ENCODE measurements at places on chromosomes 16 and 17. TPM values are rescaled to one million over a fixed set of nuclear protein-coding genes. Genes with fewer than 3 reads are reported as not detected.

DNA sequence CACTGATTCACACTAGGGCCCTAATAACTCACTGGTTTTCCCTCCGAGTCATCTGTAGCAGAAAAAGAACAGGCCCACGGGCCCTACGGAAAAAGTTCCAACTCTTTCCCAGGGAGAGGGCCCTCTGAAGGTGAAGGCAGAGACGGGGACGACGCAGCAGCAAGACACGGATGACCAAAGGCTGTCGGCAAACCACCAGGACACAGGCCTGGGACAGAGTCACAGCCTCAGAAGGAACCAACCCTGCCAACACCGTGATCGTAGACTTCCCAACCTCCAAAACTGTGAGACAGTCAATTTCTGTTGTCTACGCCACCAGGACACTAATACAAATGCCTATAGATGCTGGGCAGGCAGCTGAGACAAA, 5.2 kb upstream of the SPHK1 start:
- H3K4me3 ChIP-seq, result no peak overlapping the region
- no peaks in the 10 kb centered on the region for H3K36me3 ChIP-seq
- peaks cover 24% of the 10 kb centered on the region for H3K27me3 ChIP-seq
- DNase-seq, result no peak
- peaks cover 22% of the 10 kb centered on the region for H3K4me1 ChIP-seq
- H3K27ac ChIP-seq, result no peak overlapping the region

DNA sequence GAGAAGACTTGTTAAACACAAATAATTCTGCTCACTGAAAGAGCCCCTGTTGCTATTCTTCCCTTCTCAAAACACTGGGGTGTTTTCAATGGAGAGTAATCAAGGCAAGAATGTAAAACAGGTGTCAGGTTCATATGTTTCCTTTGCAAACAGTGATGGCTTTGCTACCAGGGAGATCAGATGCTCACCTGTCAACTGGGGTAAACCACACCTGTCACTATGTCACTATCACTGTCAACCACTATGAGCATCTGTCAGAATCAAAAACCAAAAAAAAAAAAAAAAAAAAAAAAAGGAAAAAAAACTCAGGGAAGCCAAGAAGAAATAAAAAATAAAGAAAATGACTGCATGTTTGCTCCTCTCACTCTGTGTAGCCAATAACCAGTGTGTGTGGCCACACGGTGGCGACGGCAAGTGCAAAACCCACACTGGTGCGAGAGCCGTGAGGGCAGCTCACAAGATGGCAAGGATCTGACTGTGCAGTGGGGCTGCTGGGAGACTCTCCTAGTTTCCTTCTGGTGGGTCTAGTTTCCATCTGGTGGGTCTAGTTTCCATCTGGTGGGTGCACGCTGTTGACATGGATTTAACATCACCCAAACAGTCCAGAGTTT, 22.7 kb downstream of the USP22 start:
- H3K4me1 ChIP-seq, result no peaks in the 10 kb centered on the region
- no peak overlapping the region for H3K27ac ChIP-seq
- no peaks in the 10 kb centered on the region for H3K27me3 ChIP-seq
- H3K36me3 ChIP-seq, result peaks cover 19% of the 10 kb centered on the region

DNA sequence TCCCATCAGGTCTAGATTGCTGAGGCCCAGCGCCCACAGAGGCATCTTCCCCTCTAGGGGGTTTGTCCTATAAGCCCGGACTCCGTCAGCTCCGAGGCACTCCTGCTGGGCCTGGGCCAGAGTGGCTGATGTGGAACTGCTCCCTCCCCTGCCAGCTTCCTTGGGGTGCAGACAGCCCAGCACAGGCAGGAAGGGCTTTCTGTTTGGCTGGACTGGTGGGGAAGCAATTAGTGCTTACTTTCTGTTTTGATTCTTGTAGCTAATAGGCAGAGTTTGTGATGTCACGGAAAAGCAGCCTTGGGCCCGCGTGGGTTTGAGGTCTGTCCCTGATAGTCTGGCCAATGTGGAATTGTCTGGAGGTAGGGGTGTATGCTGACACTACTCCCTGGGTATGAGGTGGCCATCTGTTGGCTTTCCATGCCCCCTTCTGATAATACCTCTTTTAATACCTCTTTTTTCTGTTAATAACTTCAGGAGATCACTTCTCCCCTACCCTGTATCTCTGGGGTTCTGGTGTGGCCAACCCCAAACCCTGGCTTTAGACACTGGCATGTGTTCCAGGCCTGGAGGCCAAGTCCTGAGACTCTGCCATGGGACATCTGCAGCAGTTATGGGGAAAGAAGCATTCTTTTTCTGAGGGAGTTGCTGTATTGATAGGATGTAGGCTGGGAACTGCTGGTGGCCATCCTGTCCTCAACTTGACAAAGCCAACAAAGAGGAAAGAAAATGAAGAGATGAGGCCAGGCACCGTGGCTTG, 190.9 kb downstream of the RAB11FIP4 start:
- H3K27me3 ChIP-seq, result no peaks in the 10 kb centered on the region
- H3K4me1 ChIP-seq, result no peaks in the 10 kb centered on the region
- no peak overlapping the region for H3K4me3 ChIP-seq
- no peaks in the 10 kb centered on the region for H3K36me3 ChIP-seq
- H3K27ac ChIP-seq, result no peak overlapping the region

GRCh38 chr16:71576971-71577370, at the start of gene TAT:
TAT (minus strand) TSS chr16:71577092; CDS start chr16:71576415, 677 bp downstream.
- H3K4me1 ChIP-seq, result no peaks in the 10 kb centered on the region
- no peak within 1 kb of the TSS for H3K4me3 ChIP-seq
- H3K36me3 ChIP-seq, result no peaks in the 10 kb centered on the region
- H3K27ac ChIP-seq, result no peak within 1 kb of the TSS

GRCh38 chr16:19113577-19114358, at the start of gene ITPRIPL2:
ITPRIPL2 (plus strand) TSS chr16:19113964; CDS start chr16:19114462, 498 bp downstream.
- DNase-seq, result peak; percentile 76
- peak within 1 kb of the TSS; percentile 59 for H3K4me3 ChIP-seq
- no peaks in the 10 kb centered on the region for H3K36me3 ChIP-seq

Gene TIMM22
- 11.7 TPM for total RNA-seq

Gene CEP20
- total RNA-seq, result 50.5 TPM
